A549 treated with CpdA at 1 μM for 4 hours (cell line): ENCODE measurements at places on chromosomes 3 and 15. TPM values are rescaled to one million over a fixed set of nuclear protein-coding genes. Genes with fewer than 3 reads are reported as not detected.

The XIRP1 gene
- total RNA-seq, result 0.05 to 0.15 TPM (median 0.07 TPM) in 5 replicates

The GPR156 gene
- total RNA-seq, result 0.34 to 1.2 TPM (median 0.48 TPM) in 5 replicates

The KIF15 gene
- total RNA-seq, result 6.9 to 14.1 TPM (median 9.9 TPM) in 5 replicates

The SLC25A36 gene
- total RNA-seq, result 13.3 to 21.8 TPM (median 20.1 TPM) in 5 replicates

The SCAANT1 gene
- 0.48 TPM in 1 of 5 replicates, not detected in the others for total RNA-seq

The SLC12A1 gene
- total RNA-seq, result not detected in 5 replicates

The POU1F1 gene
- not detected in 5 replicates for total RNA-seq

The PPP1R14D gene
- 0.20 to 0.32 TPM in 2 of 5 replicates, not detected in the others for total RNA-seq

The FAM174B gene
- 8.1 to 13.5 TPM (median 9.9 TPM) in 5 replicates for total RNA-seq

The CGNL1 gene
- 1.5 to 2.0 TPM (median 1.9 TPM) in 5 replicates for total RNA-seq

The GABRR3 gene
- total RNA-seq, result not detected in 5 replicates

The SOX14 gene
- total RNA-seq, result not detected in 5 replicates

The KY gene
- total RNA-seq, result 0.06 to 0.15 TPM (median 0.08 TPM) in 5 replicates

The COL6A5 gene
- not detected in 5 replicates for total RNA-seq

The IL5RA gene
- not detected in 5 replicates for total RNA-seq

The ERICH6 gene
- 0.05 TPM in 1 of 5 replicates, not detected in the others for total RNA-seq

The TMC3 gene
- not detected in 5 replicates for total RNA-seq

The OR5K2 gene
- total RNA-seq, result not detected in 5 replicates

The RASGRF1 gene
- 0.27 to 0.87 TPM (median 0.42 TPM) in 5 replicates for total RNA-seq

The CASR gene
- total RNA-seq, result not detected in 5 replicates

The ATP13A4 gene
- 0.09 TPM in 1 of 5 replicates, not detected in the others for total RNA-seq

The ACAD9 gene
- total RNA-seq, result 21.5 to 29.0 TPM (median 24.9 TPM) in 5 replicates

The HGD gene
- total RNA-seq, result 12.7 to 18.2 TPM (median 15.7 TPM) in 5 replicates

The GNAT1 gene
- total RNA-seq, result 0.02 TPM in 1 of 5 replicates, not detected in the others

The AADACL2 gene
- not detected in 5 replicates for total RNA-seq

The SLC35G2 gene
- 24.5 to 30.2 TPM (median 28.8 TPM) in 5 replicates for total RNA-seq

The SNTN gene
- total RNA-seq, result not detected in 5 replicates

The ADPGK gene
- 75.9 to 81.9 TPM (median 79.5 TPM) in 5 replicates for total RNA-seq

The ILDR1 gene
- not detected in 5 replicates for total RNA-seq

The CGGBP1 gene
- total RNA-seq, result 34.7 to 41.5 TPM (median 38.7 TPM) in 5 replicates

The FMN1 gene
- 0.27 to 0.59 TPM (median 0.41 TPM) in 5 replicates for total RNA-seq

The CCDC33 gene
- total RNA-seq, result 5.8 to 7.8 TPM (median 6.1 TPM) in 5 replicates

The ATP8B4 gene
- total RNA-seq, result 0.67 to 1.5 TPM (median 0.84 TPM) in 5 replicates

The KCTD6 gene
- 7.7 to 9.4 TPM (median 8.7 TPM) in 5 replicates for total RNA-seq

The NAALADL2 gene
- total RNA-seq, result 0.11 to 0.40 TPM (median 0.34 TPM) in 3 of 5 replicates, not detected in the others

The MYNN gene
- 8.7 to 11.4 TPM (median 9.6 TPM) in 5 replicates for total RNA-seq

The CYP8B1 gene
- not detected in 5 replicates for total RNA-seq

The FOXB1 gene
- not detected in 5 replicates for total RNA-seq
